Left ventricle myocardium inferior (tissue), 1 donor: ENCODE measurements at places on chromosomes 6 and 20. TPM values are rescaled to one million over a fixed set of nuclear protein-coding genes. Genes with fewer than 3 reads are reported as not detected.

The CGA gene
- total RNA-seq = not detected

The IMPG1 gene
- total RNA-seq = not detected

The ECT2L gene
- 1.6 TPM for total RNA-seq

The JARID2 gene
- total RNA-seq = 6.5 TPM

The BCAS4 gene
- 2.1 TPM for total RNA-seq

The CCM2L gene
- 7.5 TPM for total RNA-seq

The TRIM31 gene
- not detected for total RNA-seq

The LAMA2 gene
- total RNA-seq = 185 TPM

The PACSIN1 gene
- total RNA-seq = 15.2 TPM

The RAD21L1 gene
- not detected for total RNA-seq

The ACOT13 gene
- total RNA-seq = 59.2 TPM

The TRIM15 gene
- not detected for total RNA-seq

The PXDC1 gene
- 25.2 TPM for total RNA-seq

The CLDN20 gene
- total RNA-seq = not detected

The MAVS gene
- 44.9 TPM for total RNA-seq

The EFCAB8 gene
- total RNA-seq = not detected

The HTR1E gene
- not detected for total RNA-seq

The MRPS18B gene
- total RNA-seq = 119 TPM

The PI16 gene
- total RNA-seq = 25.9 TPM

The ACTR5 gene
- 3.1 TPM for total RNA-seq

The RPP21 gene
- total RNA-seq = 25.7 TPM

The TREM1 gene
- 0.52 TPM for total RNA-seq

The HLA-DMA gene
- 15.8 TPM for total RNA-seq

The CLVS2 gene
- total RNA-seq = 0.05 TPM

The NKAPL gene
- 4.5 TPM for total RNA-seq

The AKAP12 gene
- total RNA-seq = 13.1 TPM

The GPSM3 gene
- total RNA-seq = 5.0 TPM

The MEI4 gene
- total RNA-seq = 0.52 TPM

The TFEB gene
- 39.9 TPM for total RNA-seq

The MUC22 gene
- total RNA-seq = 0.08 TPM

The BPIFA1 gene
- not detected for total RNA-seq

The TMEM74B gene
- 4.2 TPM for total RNA-seq

The C20orf202 gene
- 0.41 TPM for total RNA-seq

The PREX1 gene
- total RNA-seq = 11.2 TPM

The TGM3 gene
- total RNA-seq = not detected

The SYCP2 gene
- 1.0 TPM for total RNA-seq

The CYP24A1 gene
- total RNA-seq = not detected

The PACRG gene
- 10.5 TPM for total RNA-seq

The LRRC73 gene
- total RNA-seq = 1.6 TPM

The KCNK15 gene
- 0.33 TPM for total RNA-seq

The ZNF217 gene
- total RNA-seq = 5.4 TPM

The ZC2HC1B gene
- not detected for total RNA-seq

The MICB gene
- total RNA-seq = 1.1 TPM

The TMEM244 gene
- not detected for total RNA-seq

The BPI gene
- not detected for total RNA-seq

The DNAH8 gene
- total RNA-seq = 0.03 TPM

The FOXQ1 gene
- not detected for total RNA-seq

The TMEM151B gene
- not detected for total RNA-seq

The RAB44 gene
- total RNA-seq = 0.05 TPM

The PRL gene
- not detected for total RNA-seq

The TNFAIP3 gene
- total RNA-seq = 7.0 TPM

The GHRH gene
- total RNA-seq = 0.93 TPM

The HAO1 gene
- total RNA-seq = not detected

The MMP24 gene
- total RNA-seq = 0.25 TPM

The ZSCAN16 gene
- 2.1 TPM for total RNA-seq

The OVOL2 gene
- not detected for total RNA-seq

The CRISP2 gene
- total RNA-seq = not detected

The PRSS35 gene
- 0.36 TPM for total RNA-seq
